Pericardium fibroblast (primary cell): ENCODE measurements at places on chromosomes 2 and 18. TPM values are rescaled to one million over a fixed set of nuclear protein-coding genes. Genes with fewer than 3 reads are reported as not detected.

ALKAL2 gene
- 0.09 and 1.3 TPM in 2 replicates for total RNA-seq

CAPN14 gene
- total RNA-seq: 0.09 TPM in 1 of 2 replicates, not detected in the other

MAP2 gene
- total RNA-seq: 6.8 and 14.4 TPM in 2 replicates

ASPRV1 gene
- 0.70 and 0.77 TPM in 2 replicates for total RNA-seq

MYL1 gene
- total RNA-seq: 22.5 TPM in 1 of 2 replicates, not detected in the other

QPCT gene
- total RNA-seq: 2.8 and 9.0 TPM in 2 replicates

TDRD15 gene
- not detected in 2 replicates for total RNA-seq

NFE2L2 gene
- total RNA-seq: 73.3 and 81.2 TPM in 2 replicates

UGT1A5 gene
- not detected in 2 replicates for total RNA-seq

LINC00305 gene
- total RNA-seq: not detected in 2 replicates

NCKAP1 gene
- 85.9 and 112 TPM in 2 replicates for total RNA-seq

SCYGR4 gene
- total RNA-seq: not detected in 2 replicates

ALPG gene
- total RNA-seq: not detected in 2 replicates

IL1RN gene
- total RNA-seq: not detected in 2 replicates

MC5R gene
- total RNA-seq: not detected in 2 replicates

GRP gene
- not detected in 2 replicates for total RNA-seq

PIEZO2 gene
- total RNA-seq: 2.6 and 7.0 TPM in 2 replicates

CACNB4 gene
- 0.93 and 2.0 TPM in 2 replicates for total RNA-seq

ACMSD gene
- not detected in 2 replicates for total RNA-seq

SERPINB11 gene
- not detected in 2 replicates for total RNA-seq

HRH4 gene
- total RNA-seq: not detected in 2 replicates

CRACDL gene
- total RNA-seq: under 0.01 and 0.12 TPM in 2 replicates

ERBB4 gene
- not detected in 2 replicates for total RNA-seq

NT5C1B gene
- not detected in 2 replicates for total RNA-seq

PROC gene
- total RNA-seq: 0.35 TPM in 1 of 2 replicates, not detected in the other

MITD1 gene
- 17.3 and 28.0 TPM in 2 replicates for total RNA-seq
